ENCODE measurements at places on chromosomes 1 and 21. TPM values are rescaled to one million over a fixed set of nuclear protein-coding genes. Genes with fewer than 3 reads are reported as not detected.

Gene RNF223
- 0.37 TPM for total RNA-seq

Gene DCST1
- not detected for total RNA-seq

- DNase-seq: peak; percentile 78
- no peak overlapping the region for H3K4me3 ChIP-seq
- H3K27me3 ChIP-seq: no peaks in the 10 kb centered on the region
- no peaks in the 10 kb centered on the region for H3K4me1 ChIP-seq
- H3K27ac ChIP-seq: no peak overlapping the region
Measured at GRCh38 chr1:25503551-25504426, 39.6 kb upstream of the LDLRAP1 start.

DNA sequence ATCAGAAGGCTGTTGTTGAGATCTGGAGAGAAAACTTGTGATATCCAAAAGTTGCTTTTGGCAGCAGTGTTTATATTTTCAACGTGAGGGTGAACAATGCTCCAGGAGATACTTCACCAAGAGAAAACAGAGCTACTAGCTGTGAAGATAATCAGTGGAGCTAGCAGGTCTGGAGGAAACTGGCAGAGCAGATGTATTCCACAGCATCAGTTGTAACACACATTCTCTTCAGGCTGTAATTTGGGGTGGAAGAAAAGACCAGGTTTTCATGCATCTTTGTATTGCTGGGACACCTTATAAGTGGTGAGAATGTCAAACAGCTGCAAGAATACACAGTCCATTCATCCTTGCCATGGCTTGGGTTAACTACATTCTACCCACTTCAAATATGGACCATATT lies 22.0 kb downstream of the AHCYL1 start:
- H3K27me3 ChIP-seq: no peaks in the 10 kb centered on the region
- H3K27ac ChIP-seq: no peak overlapping the region
- DNase-seq: no peak
- H3K4me1 ChIP-seq: peaks cover 49% of the 10 kb centered on the region
- H3K36me3 ChIP-seq: peaks cover 5% of the 10 kb centered on the region

Gene GJC2
- 0.35 TPM for total RNA-seq

GRCh38 chr1:223711747-223712193 lies 569 bp upstream of the CAPN2 start:
- peaks cover 39% of the 10 kb centered on the region for H3K4me1 ChIP-seq
- H3K27me3 ChIP-seq: no peaks in the 10 kb centered on the region
- H3K36me3 ChIP-seq: no peaks in the 10 kb centered on the region
- H3K4me3 ChIP-seq: no peak overlapping the region

Gene ELAPOR1
- total RNA-seq: 168 TPM

GRCh38 chr1:28126212-28126611 lies 37.8 kb upstream of the EYA3 start:
- H3K27ac ChIP-seq: no peak overlapping the region
- H3K4me1 ChIP-seq: no peaks in the 10 kb centered on the region
- DNase-seq: no peak
- no peaks in the 10 kb centered on the region for H3K27me3 ChIP-seq
- no peaks in the 10 kb centered on the region for H3K36me3 ChIP-seq

DNA sequence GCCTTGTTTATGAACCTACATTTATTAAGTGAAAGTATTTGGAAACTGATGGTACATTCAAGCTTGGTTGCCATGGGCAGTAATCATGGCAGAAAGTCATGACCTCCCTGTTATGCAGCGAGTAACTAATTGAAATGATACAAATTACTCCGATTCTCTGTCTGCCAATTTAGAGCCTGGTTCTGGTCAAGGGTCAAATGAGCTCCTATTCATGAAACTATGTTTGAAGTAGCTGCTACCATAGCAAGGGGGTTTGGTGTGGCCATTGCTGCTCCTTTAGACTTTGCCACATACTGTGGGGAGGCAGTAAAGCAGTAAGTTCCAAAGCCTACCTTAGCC lies 187.2 kb upstream of the FOXD3 start:
- no peaks in the 10 kb centered on the region for H3K4me1 ChIP-seq
- no peaks in the 10 kb centered on the region for H3K36me3 ChIP-seq
- H3K27ac ChIP-seq: no peak overlapping the region

DNA sequence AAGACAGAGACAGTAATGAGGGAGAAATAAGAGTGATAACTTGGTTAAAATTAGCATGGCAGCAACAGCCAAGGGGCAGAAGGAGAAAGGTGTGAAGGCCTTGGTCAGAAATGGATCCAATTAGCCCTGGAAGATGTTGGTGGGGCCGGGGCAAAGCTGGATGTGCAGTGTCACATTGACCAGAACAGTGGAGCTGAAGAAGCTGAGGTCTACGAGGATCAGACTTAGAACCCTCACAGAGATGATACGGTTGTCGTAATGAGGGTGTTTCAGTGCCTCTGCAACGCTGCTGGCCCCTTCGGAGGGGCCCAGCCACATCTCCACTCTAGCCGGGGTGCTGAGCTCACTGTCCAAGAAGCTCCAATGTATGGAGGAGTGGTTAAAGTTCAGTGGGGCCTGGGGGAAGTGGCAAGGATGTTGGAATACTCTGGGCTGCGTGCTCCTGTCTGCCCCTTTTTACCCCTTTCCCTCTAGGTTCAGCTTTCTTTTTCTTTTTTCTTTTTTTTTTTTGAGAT lies 14.2 kb downstream of the SH2D2A start:
- no peak overlapping the region for H3K27ac ChIP-seq
- H3K27me3 ChIP-seq: no peaks in the 10 kb centered on the region
- no peak for DNase-seq
- peaks cover 10% of the 10 kb centered on the region for H3K36me3 ChIP-seq
- H3K4me1 ChIP-seq: no peaks in the 10 kb centered on the region

Gene CDC42BPA
- total RNA-seq: 22.5 TPM

DNA sequence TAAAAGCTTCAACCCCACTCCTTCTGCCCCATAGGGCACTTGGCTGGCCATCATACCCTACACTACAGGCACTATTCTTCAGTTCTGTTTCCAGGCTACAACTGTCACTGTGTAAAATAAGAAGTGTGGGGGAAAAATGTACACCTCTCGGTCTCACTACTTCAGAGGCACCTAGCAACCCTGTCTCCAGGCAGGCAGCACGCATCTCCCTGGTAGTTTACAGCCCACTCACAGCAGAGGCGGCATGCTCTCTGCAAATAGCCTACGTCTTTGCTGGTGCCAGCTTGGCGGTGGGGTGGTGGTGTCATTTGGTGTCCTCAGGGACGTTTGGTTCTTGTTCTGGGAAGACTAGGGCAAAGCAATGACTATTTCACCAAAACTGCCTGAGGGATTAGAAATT lies 48.2 kb upstream of the BTG3 start:
- H3K27ac ChIP-seq: no peak overlapping the region
- no peaks in the 10 kb centered on the region for H3K4me1 ChIP-seq
- H3K36me3 ChIP-seq: no peaks in the 10 kb centered on the region
- H3K4me3 ChIP-seq: no peak overlapping the region
- no peak for DNase-seq

- no peak overlapping the region for H3K4me3 ChIP-seq
- H3K27me3 ChIP-seq: no peaks in the 10 kb centered on the region
- no peaks in the 10 kb centered on the region for H3K36me3 ChIP-seq
- DNase-seq: no peak
- no peak overlapping the region for H3K27ac ChIP-seq
- peaks cover 3% of the 10 kb centered on the region for H3K4me1 ChIP-seq
Measured at GRCh38 chr1:207191776-207192175, 87.7 kb downstream of the C4BPA start.

DNA sequence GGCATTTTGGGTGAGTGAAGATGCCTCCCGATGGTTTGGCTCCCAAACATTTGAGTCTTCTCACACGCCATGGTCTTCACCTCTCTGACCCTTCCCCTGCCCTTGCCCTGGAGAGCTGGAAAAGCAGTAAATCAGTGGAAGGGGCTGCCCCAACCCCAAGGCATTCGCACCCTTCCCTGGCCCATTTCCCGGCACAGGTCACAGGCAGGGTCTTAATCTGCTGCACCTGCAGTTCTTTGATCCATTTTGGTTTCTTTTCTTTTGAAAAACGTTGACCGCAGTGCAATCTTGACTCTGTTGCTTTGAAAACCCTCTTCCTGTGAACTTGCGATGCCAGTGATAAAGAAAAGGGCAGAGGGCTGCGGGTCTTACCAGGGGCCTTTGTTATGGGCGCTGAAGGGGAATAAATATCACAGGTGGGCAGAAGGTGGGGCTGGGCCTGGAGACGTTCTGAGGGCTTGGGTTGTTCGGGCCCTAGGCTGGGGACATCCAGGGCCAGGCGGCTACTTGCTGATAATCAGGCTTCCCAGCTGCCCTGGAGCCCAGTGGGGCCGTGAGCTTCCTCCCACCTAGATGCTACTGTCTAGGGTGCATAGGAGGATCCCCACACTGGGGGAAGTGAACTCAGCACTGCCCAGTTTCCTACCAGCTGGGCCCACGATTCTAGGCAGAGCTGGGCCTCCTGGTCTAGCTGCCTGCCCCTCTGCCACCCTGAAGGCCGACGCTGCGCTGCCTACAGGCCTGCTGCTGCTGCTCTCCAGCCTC lies 38.6 kb upstream of the EPS8L3 start:
- H3K36me3 ChIP-seq: no peaks in the 10 kb centered on the region
- no peaks in the 10 kb centered on the region for H3K27me3 ChIP-seq
- H3K27ac ChIP-seq: no peak overlapping the region
- no peak for DNase-seq

DNA sequence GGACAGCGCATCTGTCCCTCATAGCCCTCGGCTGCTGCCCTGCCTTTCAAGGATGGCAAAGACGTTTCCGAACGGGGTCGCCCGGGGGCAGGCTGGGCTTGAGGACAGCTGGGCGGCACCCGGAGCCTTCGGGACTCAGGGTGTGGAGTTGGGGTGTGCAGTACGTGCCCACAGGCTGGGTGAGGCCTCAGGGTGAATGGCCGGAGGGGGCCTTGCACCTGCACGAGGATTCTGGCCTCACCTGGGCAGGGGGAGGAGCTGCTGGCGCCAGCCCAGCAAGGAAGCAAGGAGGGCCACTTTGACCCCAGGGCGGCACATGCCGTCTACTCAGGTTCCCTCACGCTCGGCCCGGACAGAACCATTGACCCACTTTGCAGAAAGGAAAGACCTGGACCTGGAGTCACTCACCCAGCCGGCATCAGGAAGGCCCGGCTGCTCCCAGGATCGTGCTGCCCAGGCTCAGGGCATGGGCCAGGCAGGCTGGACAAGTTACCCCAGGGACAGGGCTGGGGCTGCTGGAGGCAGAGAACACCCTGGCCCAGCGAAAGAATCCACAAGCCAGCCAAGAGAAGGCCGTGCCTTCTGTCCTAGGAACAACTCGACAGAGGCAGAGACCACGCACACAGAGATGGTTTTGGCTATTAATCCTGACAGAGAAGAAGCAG lies 65.1 kb upstream of the TTC34 start:
- no peaks in the 10 kb centered on the region for H3K27me3 ChIP-seq
- H3K4me3 ChIP-seq: no peak overlapping the region
- H3K27ac ChIP-seq: no peak overlapping the region
- no peaks in the 10 kb centered on the region for H3K4me1 ChIP-seq
- DNase-seq: no peak

All from pancreas (tissue), 10 donors.